ENCODE measurements at places on chromosomes 2 and 18.

GRCh38 chr2:203718087-203718486, 11.6 kb downstream of the CD28 start:
- DNase-seq = no peak

DNA sequence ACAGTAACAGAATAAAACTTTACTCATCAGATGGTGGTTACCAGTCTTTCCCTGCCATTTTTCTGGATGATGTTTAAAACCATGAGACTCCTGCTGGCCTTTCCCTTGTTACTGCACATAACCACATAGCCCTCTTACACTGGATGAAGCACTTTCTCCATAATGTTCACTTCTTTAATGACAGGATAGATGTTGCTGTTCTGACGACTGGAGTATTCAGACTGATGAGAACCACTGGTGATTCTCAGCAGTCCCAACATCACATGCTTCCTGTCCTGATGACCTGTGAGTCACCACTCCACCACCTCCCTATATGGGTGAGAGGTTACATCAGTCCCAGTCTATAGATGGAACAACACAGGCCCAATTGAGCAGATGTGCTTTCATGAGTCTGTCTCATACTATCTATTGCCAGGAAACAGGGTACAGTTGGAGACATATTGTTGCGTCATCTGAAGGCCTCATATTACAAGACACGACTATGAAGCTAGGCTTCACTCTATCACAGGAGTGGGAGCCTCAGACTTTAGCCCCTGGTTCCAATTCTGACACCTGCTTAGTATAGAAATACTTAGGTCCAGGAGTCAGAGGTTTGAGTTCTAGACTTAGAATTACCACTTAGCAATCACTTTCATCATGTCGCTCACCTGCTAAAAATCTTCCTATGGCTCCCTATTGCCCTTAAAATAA, 145.7 kb upstream of the KLF7 start:
- peak; percentile 94 for DNase-seq

- DNase-seq = peak; percentile 15
Observed at GRCh38 chr2:6231166-6231565, 539.0 kb downstream of the SOX11 start.

DNA sequence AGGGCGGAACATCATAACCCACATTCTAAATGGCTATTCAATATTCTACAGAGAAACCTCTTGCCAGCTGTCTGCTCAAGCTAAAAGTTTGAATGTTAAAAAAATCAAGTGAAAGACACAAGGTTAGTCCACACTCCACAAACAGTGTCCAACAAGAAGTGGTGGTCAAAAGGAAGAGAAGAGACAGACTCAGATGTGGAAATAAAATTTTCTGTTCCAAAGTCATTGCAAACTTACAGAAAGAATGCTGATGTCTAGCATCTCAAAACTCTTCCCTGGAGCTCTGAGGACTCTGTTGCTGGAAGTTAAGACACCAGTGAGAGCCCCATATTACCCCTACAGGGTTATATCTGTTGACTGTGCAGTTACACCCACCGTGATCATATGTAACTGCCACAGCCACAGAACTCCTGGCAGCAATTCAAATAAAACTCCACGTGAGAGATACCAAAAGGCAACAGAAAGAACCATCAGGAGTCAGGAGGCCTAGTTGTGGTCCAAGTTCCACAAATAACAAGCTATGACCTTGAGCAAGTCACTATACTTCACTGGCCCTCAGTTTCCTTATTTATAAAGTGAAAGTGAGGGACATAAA, 60.9 kb downstream of the AAK1 start:
- no peak for DNase-seq

GRCh38 chr18:5891184-5891853, 4.0 kb downstream of the TMEM200C start:
- no peak for DNase-seq

DNA sequence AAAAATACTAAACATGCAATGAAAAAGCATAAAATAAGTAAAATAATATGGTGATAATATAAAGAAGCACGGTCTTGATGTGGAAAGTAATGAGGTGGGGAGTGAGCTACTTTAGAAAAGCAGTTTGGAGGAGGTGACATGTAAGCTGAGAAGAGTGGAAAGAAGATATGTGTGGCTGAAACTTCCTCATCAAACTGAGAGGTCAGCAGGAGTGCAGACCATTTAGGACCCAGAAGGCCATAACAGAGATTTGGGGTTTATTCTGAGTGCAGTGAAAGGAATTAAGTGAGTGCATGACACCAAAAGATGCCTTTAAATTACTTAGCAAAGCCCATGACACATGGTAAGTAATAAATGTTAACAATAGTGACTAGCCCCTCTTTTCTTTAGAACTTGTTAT, 24.4 kb upstream of the TMEM182 start:
- DNase-seq = no peak

DNA sequence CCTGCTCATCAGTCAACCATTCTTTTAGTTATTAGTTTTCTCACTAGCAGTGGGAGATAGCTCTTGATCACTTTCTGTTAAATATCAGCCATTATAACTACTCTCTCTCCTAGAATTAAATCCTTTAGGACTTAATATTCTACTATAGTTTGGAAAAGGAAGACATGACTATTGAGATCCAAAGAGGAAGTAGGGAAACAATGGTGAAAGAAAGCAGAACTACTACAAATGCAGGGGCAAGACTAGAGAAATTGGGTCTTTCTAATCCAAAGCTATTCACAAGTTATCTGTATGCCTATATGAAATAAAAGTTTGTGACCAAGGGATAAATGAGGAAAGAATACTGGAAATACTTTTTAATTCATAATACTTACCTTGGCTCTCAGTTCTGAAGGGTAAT, 65.1 kb downstream of the SRBD1 start:
- DNase-seq = no peak

- no peak for DNase-seq
Observed at GRCh38 chr18:3973191-3973850, 481.8 kb downstream of the DLGAP1 start.

DNA sequence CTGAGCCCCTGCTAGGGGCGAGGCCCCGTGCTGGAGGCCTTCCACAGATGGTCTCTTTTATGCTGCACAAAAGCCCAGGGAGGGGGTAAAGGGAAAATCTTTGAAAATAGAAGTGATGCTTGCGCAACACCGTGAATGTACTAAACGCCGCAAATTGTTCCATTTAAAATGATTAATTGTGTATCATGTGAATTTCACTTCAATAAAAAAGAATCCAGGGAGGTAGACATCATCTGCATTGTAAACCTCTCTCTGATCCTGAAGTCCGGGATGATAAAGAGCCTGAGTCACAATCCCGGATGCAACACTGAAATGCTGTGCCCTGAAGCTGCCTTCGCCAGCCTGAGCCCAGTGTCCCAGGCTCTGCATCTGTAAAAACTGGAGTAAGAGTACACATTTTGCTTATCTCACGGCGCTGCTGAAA, 107.7 kb upstream of the PPP1CB start:
- DNase-seq = peak; percentile 81

- DNase-seq = no peak
Observed at GRCh38 chr2:101828673-101829334, 131.3 kb downstream of the MAP4K4 start.

- no peak for DNase-seq
Observed at GRCh38 chr2:77566582-77566981, 44.4 kb upstream of the LRRTM4 start.
